ENCODE measurements at places on chromosomes 1 and 21. TPM values are rescaled to one million over a fixed set of nuclear protein-coding genes. Genes with fewer than 3 reads are reported as not detected.

SLAMF1 gene
- total RNA-seq = 74.0 TPM

SPTA1 gene
- not detected for total RNA-seq

MYOG gene
- not detected for total RNA-seq

FNDC5 gene
- not detected for total RNA-seq

CDK11B gene
- 45.6 TPM for total RNA-seq

OR14K1 gene
- total RNA-seq = not detected

CHI3L2 gene
- total RNA-seq = 1.6 TPM

NRAS gene
- 77.6 TPM for total RNA-seq

KRTAP12-2 gene
- not detected for total RNA-seq

TNFSF4 gene
- 27.7 TPM for total RNA-seq

VSIG8 gene
- total RNA-seq = not detected

PRAMEF4 gene
- not detected for total RNA-seq

FGR gene
- total RNA-seq = 1.6 TPM

AMY1C gene
- not detected for total RNA-seq

RIMKLA gene
- 1.4 TPM for total RNA-seq

DNA sequence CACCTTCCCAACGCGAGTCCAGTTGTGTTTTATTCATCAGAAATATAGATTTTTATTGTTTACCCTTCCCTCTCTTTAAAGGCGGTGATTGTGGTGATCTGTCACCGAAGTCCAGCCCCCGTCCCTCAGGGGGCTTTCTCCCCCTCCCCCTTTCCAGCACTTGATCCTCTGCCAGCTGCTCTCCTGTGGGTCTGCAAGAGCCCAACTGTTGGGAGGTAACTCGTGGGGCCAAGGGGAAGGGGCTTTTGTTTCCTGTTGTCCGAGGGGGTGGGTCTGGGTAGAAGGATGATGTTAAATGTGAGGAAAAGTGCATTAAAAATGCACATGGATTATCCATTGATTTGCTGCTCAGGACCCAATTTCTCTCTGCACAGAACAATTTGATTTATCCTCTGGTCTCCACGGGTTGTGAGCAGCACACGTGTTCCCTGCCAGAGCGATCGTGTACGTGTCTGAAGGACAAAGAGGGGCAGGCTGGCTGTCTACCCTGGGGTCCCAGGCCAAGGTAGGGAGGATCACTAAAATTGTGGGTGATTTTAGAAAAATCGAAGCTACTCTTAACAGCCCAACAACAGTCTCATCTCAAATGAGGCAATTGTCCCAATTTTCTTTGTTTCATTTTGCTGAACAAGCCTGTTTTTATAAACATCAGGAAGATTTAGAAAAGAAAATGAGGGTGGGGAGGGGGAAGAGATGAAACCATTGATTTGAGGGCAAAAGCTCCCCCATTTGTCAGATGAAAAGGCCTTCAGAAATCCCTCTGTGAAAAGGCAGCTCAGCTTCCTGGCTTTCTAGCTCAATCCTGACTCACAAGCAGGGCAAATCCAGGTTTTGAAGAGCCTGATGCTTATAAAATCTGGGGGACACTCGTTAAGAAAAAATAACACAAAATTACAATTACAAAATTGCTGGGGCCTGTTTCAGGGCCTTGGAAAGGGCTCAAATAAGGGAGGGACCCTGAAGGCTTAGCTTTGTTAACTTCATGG is 176.2 kb downstream of the RHOU start:
- no peaks in the 10 kb centered on the region for H3K4me1 ChIP-seq
- no peak overlapping the region for H3K4me3 ChIP-seq
- H3K27ac ChIP-seq = no peak overlapping the region
- H3K36me3 ChIP-seq = no peaks in the 10 kb centered on the region
- no peaks in the 10 kb centered on the region for H3K27me3 ChIP-seq

DNA sequence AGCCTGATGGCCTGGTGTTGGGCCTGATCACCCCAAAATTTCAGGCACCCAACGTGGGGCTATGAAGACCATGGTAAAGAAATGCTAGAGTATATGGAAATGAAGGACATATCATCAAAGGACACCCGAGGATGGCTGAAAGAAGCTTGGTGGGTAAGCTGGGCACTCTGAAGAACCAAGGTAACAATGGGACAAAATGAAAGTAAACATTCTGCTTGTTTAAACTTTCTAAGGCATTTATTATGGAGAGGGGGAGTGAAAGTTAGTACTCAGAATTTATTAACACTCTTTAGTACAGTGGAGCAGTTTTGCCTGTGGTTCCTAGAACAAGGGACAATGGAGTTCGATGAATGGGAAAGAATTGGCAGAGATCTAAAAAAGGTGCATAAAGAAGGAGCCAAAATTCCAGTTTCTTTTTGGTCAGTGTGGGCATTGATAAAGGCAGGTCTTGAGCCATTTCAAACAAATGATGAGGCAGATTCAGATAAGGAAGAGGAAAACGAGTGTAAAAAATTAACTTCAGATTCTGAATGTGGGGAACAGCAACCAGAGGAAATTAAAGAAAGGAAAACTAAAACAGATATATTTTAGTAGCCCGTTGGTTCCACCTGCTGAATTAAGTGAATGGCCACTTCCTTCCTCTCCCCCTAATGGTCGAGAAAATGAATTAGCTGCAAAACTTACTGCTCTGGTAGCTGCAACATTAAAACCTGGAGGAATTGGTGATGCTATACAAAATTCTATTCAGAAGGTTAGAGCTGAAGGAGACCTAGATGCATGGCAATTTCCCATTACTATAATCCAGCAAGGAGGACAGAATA is 8.4 kb upstream of the PM20D1 start:
- DNase-seq = no peak
- H3K4me1 ChIP-seq = no peaks in the 10 kb centered on the region
- no peak overlapping the region for H3K4me3 ChIP-seq
- H3K27me3 ChIP-seq = no peaks in the 10 kb centered on the region
- H3K27ac ChIP-seq = no peak overlapping the region

DNA sequence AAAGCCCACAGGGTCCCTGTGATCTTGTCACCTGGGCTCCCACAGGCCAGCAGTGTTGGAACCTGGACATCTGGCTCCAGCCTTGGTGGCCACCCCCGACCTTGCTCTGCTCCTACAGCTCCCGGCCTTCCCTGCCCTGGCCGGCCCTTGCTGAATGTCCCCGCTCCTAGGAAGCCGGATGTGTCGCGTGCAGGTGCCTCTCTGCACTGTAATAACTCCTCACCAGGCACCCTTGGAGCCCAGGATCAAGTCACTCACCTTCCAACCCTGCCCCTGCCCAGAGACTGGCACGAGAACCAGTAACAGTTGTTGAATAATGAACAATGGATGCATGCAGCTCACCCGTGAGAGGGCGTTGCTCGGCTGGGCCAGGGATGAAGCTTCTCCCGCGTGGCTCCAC is 12.1 kb downstream of the PDE9A start:
- no peak for DNase-seq
- no peaks in the 10 kb centered on the region for H3K27me3 ChIP-seq
- H3K4me1 ChIP-seq = peaks cover 3% of the 10 kb centered on the region
- no peak overlapping the region for H3K4me3 ChIP-seq
- H3K27ac ChIP-seq = no peak overlapping the region
- no peaks in the 10 kb centered on the region for H3K36me3 ChIP-seq

DNA sequence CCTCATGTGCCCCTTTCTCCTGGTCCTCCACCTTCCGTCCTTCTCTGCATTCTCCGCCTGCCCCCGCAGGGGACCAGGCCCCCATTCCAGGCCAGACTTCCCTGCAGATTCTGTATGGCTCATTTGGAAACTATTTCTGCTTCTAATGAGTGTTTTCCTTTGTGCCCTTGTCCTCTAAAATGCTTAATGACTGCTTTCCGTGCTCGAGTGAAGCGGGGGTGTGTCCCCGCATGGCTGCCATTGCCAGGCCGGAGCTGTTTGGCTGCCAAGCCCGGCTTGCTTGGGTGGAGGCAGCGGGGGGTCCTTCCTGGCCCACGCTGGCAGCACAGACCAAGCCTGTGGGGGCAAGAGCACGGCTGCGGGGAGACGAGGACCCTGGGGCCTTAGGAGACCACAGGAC is 299.3 kb upstream of the VAMP3 start:
- H3K27me3 ChIP-seq = no peaks in the 10 kb centered on the region
- DNase-seq = no peak
- no peak overlapping the region for H3K27ac ChIP-seq
- H3K4me1 ChIP-seq = no peaks in the 10 kb centered on the region
- no peaks in the 10 kb centered on the region for H3K36me3 ChIP-seq

DNA sequence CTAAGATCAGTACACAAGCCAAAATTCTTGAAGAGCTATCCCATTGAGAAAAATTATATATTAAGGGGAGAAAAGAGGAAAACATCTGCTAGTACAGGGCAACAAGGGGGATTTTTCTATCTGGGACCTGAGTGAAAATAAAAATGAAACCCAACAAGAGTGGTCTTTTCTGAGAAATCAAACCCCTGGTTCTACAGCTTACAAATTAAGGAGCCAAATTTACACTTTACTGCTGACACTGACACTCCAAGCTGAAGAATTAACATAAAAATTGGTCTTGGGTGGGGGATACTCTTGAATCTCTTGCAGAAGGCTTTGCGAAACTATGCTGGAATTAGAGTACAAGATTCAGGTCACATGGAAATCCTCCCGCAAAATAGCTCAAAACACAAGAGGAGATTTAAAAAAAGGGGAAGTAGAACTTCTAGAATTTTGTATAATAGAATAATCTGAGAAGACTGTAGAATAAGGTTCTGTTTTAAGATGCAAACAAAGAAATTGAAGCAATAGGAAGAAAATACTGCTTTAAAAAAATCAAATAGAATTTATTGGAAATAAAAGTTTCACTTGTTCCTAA is 32.1 kb upstream of the HSPA13 start:
- no peak overlapping the region for H3K27ac ChIP-seq
- no peaks in the 10 kb centered on the region for H3K4me1 ChIP-seq
- no peak overlapping the region for H3K4me3 ChIP-seq
- no peaks in the 10 kb centered on the region for H3K27me3 ChIP-seq
- no peaks in the 10 kb centered on the region for H3K36me3 ChIP-seq

- no peak for DNase-seq
- H3K27me3 ChIP-seq = no peaks in the 10 kb centered on the region
- H3K36me3 ChIP-seq = no peaks in the 10 kb centered on the region
- H3K27ac ChIP-seq = no peak overlapping the region
These were observed 123.2 kb downstream of the IGSF21 start for GRCh38 chr1:18230840-18231239.

DNA sequence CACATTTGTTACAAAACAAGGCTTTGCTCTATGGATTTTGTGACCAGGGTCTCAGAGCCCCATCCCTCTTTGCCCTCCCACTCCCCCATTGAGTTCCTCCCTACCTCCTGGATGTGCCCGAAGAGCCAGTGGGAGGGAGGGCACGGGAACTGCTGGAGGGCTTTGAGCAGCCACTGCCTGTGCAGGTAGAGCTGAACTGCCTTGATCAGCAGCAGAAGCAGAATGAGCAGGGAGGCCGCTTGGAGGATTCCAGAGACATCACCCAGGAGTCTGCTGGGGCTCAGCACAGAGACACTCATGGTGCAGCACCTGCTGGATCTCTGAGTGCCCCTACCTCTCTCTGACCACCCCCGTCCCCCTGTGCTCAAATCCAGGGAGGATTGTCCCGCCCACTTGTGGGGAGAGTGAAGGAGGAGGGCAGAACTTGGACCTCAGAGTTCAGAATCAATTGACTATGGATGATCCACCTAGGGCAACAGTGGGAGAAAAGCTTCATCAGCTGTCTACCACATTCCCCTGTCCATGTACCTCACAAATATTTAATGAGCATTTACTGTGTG is at the start of gene CYP4A11:
TSS of gene CYP4A11 (minus strand) at position 342 of the 560 bp plus-strand sequence. CDS start at position 299, 43 bp downstream.
- no peaks in the 10 kb centered on the region for H3K4me1 ChIP-seq
- DNase-seq = no peak
- no peak within 1 kb of the TSS for H3K4me3 ChIP-seq
- H3K36me3 ChIP-seq = no peaks in the 10 kb centered on the region
- H3K27ac ChIP-seq = no peak within 1 kb of the TSS
- H3K27me3 ChIP-seq = no peaks in the 10 kb centered on the region

GRCh38 chr21:45122432-45123132 is 48.2 kb downstream of the ADARB1 start:
- H3K4me3 ChIP-seq = no peak overlapping the region
- H3K36me3 ChIP-seq = no peaks in the 10 kb centered on the region
- H3K27me3 ChIP-seq = no peaks in the 10 kb centered on the region
- H3K4me1 ChIP-seq = no peaks in the 10 kb centered on the region
- H3K27ac ChIP-seq = no peak overlapping the region

GRCh38 chr1:229636042-229636441 is 10.0 kb downstream of the URB2 start:
- no peak for DNase-seq
- H3K4me3 ChIP-seq = no peak overlapping the region
- no peak overlapping the region for H3K27ac ChIP-seq
- no peaks in the 10 kb centered on the region for H3K4me1 ChIP-seq
- no peaks in the 10 kb centered on the region for H3K27me3 ChIP-seq
- H3K36me3 ChIP-seq = peaks cover 34% of the 10 kb centered on the region

GRCh38 chr1:171819946-171820345 is 21.4 kb upstream of the DNM3 start:
- no peaks in the 10 kb centered on the region for H3K4me1 ChIP-seq
- no peak overlapping the region for H3K27ac ChIP-seq
- no peaks in the 10 kb centered on the region for H3K36me3 ChIP-seq
- DNase-seq = no peak

- H3K4me3 ChIP-seq = no peak overlapping the region
- H3K27me3 ChIP-seq = no peaks in the 10 kb centered on the region
- no peaks in the 10 kb centered on the region for H3K36me3 ChIP-seq
- no peak for DNase-seq
These were observed 87.7 kb upstream of the ACTRT2 start for GRCh38 chr1:2933431-2934155.

DNA sequence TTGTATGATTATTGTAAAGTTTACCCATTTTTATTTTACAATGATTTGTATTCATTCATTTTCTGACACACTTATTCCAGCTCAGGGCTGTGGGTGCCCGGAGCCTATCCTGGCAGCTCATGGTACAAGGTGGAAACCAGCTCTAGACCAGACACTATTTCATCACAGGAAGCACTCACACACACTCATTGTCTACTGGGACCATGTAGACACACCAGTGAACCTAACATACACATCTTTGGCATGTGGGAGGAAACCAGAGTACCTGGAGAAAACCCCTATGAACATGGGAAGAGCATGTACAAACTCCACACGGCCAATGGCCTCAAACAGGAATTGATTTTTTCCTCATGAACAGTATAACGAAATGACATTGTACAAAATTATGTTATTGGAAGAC is 2.4 kb downstream of the DTL start:
- no peak overlapping the region for H3K4me3 ChIP-seq
- peak overlapping the region; percentile 4 for H3K27ac ChIP-seq
- no peak for DNase-seq
- no peaks in the 10 kb centered on the region for H3K36me3 ChIP-seq

GRCh38 chr1:244897476-244898254 is 33.3 kb upstream of the HNRNPU start:
- no peaks in the 10 kb centered on the region for H3K36me3 ChIP-seq
- no peak for DNase-seq
- H3K27me3 ChIP-seq = no peaks in the 10 kb centered on the region
- H3K4me1 ChIP-seq = no peaks in the 10 kb centered on the region
- H3K4me3 ChIP-seq = no peak overlapping the region
- no peak overlapping the region for H3K27ac ChIP-seq

DNA sequence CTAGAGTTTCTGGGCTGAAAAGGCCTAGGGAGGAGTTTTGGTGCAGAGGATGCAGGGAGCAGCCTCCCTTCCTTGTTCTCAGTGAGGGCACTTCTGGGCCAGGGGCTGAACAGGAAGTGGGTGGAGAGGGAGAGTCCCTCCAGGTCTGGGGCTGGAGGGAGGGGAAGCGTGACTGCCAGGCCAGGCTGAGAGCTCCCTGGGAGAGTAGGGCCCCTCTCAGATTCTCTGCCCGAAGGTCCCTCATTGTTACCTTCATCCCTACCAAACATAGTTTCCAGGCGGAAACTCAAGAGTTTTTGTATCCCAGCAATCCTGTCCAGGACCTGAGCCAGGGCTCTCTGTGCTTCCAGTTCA is 36.8 kb downstream of the CITED4 start:
- peaks cover 11% of the 10 kb centered on the region for H3K4me1 ChIP-seq
- DNase-seq = peak; percentile 27
- H3K27me3 ChIP-seq = no peaks in the 10 kb centered on the region
- H3K4me3 ChIP-seq = no peak overlapping the region

Measured in CD8-positive, alpha-beta memory T cell (primary cell).